Body of pancreas (tissue), 4 donors: ENCODE measurements at places on chromosomes 5 and 9. TPM values are rescaled to one million over a fixed set of nuclear protein-coding genes. Genes with fewer than 3 reads are reported as not detected.

Gene TMEM215
- not detected for total RNA-seq

Gene SLC34A3
- 0.33 TPM for total RNA-seq

Gene LRRC26
- not detected for total RNA-seq

Gene GABBR2
- total RNA-seq: not detected

Gene STOML2
- 38.9 TPM for total RNA-seq

Gene PRSS3
- total RNA-seq: 526 TPM
